Cardiac muscle cell (in vitro differentiated cells and primary cell): ENCODE measurements at places on chromosomes 3 and 15. TPM values are rescaled to one million over a fixed set of nuclear protein-coding genes. Genes with fewer than 3 reads are reported as not detected.
A peak's percentile ranks its signal among the peaks of the same experiment; 100 is the strongest.

Gene IQCF5
- polyA plus RNA-seq = 0.99 TPM in 1 of 2 replicates, not detected in the other

Gene GOLGA6L7
- 0.52 and 0.59 TPM in 2 replicates for polyA plus RNA-seq

Gene TMCO5A
- polyA plus RNA-seq = not detected in 2 replicates

Gene ITIH1
- 0.20 TPM in 1 of 2 replicates, not detected in the other for polyA plus RNA-seq

Gene RBPMS2
- 213 and 223 TPM in 2 replicates for polyA plus RNA-seq

Gene DLL4
- polyA plus RNA-seq = 0.42 TPM in 1 of 2 replicates, not detected in the other

Gene CCDC80
- 27.7 and 33.3 TPM in 2 replicates for polyA plus RNA-seq

Gene NMD3
- 30.6 and 49.1 TPM in 2 replicates for polyA plus RNA-seq

Gene TRIM71
- 3.3 and 6.8 TPM in 2 replicates for polyA plus RNA-seq

Gene WDR82
- polyA plus RNA-seq = 35.4 and 49.0 TPM in 2 replicates

Gene ADGRG7
- polyA plus RNA-seq = 38.6 and 49.4 TPM in 2 replicates

Gene SCAANT1
- 2.0 TPM in 1 of 2 replicates, not detected in the other for polyA plus RNA-seq

Gene WNT5A
- 18.4 and 22.3 TPM in 2 replicates for polyA plus RNA-seq

GRCh38 chr3:150610785-150611184, 7.7 kb downstream of the SELENOT start:
- DNase-seq = peak; percentile 41

DNA sequence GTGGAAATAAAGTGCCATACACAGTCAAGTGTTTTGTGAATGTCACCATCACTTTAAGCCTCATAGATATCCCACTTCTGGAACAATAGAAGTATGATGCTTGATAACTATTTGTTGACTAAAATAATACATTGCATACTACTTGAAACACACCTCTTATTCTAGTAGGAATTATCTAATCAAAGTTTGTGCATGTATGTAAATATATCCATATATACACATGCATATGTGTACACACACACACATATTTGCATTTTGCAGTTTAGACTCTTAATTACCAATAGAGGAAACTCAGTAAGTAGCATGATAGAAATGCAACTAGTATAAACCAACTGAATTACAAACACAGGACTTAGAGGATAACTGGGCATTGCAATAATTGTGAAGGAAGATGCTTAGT, 1084.1 kb downstream of the FHIT start:
- no peak for DNase-seq

DNA sequence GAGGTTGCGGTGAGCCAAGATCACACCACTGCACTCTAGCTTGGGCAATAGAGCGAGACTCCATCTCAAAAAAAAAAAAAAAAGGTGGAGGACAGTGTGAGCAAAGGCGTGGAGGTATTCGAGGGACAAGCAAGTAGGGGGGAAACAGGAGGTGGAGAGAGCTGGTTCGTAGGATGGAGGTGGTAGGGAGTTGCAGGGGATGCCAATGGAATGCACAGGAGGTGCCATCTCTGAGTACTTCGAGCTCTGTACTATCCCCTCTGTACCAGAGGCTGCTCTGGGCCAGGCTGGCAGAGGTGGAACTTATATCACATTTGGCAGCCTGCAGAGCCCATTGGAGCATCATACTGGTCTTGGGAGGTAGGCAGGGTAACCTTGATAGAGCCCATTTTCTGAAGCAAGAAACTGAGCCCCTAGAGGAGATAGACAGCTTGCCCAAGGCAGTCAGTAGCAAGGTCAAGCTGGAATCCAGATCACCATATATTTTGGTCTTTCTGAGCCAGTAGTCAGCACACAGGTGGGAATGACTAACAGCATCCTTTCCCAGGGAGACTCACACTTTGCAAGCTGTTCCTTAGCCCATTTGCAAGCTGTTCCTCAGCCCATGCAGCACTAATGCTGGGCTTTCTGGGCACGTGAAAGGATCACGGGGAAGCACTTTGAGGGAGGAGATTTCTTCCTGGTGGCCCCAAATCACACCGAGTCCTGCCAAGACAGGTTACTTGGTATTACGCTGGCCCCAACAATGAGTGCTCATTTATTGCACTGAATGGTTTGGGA, 9.2 kb upstream of the CCDC33 start:
- no peak for DNase-seq

- no peak for DNase-seq
These were observed 20.9 kb downstream of the FSTL1 start for GRCh38 chr3:120429921-120430361.

DNA sequence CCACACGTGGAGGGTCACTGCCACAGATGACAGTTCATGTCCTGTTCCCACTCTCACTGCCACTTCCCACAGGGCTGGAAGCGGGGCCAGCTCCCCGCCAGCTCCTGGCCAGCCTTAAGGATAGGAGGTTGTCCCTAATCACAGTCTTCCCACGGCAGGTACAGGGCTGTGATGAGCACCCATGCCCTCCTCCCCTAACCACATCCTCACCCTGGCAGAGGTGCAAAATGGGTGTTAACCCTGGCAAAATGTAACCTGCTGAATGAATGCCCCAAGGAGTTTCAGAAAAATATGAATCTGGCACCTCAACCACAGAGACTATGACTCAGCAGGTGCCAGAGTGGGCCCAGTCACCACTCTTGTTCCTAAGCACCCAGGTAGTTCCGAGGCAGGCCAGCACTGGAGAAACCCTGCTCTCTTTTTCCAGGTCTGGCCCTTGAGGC, 185.1 kb upstream of the TPM1 start:
- DNase-seq = no peak

- no peak for DNase-seq
These were observed 21.3 kb downstream of the SLC35G2 start for GRCh38 chr3:136840252-136840651.

DNA sequence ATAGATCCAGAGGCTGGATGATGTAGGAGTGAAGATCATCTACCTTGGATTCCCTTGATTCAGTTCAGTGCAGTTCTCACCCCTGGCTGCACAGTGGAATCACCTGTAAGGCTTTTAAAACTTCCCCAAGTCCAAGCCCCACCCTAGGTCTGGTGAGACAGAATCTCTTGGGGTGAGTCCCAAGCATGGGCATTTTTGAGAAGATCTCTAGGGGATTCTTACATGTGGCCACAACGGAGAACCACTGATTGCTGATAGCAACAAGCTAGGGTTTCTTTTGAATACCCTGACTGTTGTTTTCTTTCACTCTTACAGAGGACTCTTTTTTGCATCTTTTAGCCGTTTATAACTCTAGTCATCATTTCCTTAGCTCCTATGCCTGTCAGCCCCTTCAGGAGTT, 204.9 kb upstream of the RASGRP1 start:
- no peak for DNase-seq

DNA sequence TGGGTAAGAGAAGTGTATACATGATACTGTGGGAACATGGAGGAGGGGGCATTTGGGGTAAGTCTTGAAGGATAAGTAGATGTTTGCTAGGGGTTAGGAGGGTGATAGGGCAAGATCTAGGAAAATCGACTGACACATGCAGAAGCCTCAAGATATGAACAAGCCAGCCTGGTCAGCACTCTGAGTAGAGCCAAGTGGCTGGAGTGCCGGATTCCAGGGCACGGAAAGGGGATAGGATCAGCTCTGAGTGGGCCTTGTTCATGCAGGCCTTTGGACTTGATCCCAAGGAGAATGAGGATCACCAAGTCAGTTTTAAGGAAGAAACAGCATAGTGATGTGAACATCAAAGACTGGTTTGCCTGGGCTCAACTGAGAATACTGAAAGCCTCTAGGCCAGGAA, 24.3 kb upstream of the MANF start:
- no peak for DNase-seq

DNA sequence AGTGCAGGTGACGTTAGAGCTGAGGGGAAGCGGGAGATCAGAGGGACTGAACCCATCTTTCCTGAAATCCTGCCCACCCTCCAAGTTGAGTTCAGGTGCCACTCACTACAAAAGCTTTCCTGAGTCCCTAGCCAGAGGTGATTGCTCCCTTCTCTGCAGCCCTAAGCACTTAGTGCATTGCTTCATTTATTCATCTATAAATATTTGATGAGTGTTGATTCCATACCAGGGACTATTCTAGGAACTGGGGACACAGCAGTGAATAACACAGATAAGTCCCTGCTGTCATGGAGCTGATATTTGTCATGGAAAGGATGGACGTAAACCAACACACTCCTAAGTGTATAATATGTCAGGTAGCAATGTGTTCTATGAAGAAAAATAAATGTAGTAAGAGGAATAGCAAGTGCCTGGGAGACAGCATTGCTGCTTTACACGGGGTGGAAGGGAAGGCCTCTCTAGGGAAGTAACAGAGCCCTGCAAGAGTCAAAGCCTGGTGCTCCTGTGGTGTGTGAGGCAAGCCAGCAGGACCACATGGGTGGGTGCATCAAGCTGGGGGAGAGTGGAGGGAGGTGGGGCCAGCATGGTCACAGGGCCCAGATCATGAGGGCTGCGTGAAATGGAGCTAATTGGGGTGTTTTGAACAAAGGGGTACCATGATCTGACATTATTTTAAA, 18.6 kb downstream of the ALPK3 start:
- no peak for DNase-seq

DNA sequence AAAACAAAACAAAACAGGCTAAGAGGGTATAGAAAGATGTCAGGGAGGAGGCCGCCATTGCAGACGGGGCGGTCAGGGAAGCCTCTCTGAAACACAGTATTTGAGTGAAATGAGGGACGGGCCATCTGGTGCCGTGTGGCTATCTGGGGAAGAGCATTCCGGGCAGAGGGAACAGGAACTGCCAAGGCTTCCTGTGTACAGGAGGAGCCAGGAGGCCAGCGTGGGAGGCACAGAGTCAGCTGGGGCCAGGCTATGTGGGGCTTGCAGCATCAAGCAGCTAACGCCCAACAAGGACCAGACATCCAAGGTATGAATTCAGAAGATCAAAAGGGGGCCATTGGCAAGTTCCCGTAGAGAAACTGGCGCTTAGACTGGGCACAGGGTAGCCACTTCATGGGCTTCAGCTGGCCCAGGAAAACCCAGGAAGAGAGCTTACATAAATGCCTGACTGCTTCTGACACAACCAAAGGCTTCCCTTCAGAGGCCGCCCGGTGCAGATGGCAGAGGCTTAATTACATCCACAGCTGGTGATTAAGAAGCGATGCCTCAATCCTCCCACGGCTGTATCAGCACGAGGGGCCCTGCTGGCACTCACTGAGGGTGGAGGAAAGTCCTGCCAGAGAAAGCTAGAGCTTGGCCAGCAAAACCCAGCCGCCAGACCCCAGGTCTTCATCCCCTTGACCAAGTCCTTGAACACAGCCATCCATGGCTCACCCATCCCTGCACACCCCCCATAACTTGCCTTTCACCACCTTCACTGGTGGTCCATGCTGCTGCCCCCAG, 144.9 kb downstream of the MEGF11 start:
- peak; percentile 21 for DNase-seq

DNA sequence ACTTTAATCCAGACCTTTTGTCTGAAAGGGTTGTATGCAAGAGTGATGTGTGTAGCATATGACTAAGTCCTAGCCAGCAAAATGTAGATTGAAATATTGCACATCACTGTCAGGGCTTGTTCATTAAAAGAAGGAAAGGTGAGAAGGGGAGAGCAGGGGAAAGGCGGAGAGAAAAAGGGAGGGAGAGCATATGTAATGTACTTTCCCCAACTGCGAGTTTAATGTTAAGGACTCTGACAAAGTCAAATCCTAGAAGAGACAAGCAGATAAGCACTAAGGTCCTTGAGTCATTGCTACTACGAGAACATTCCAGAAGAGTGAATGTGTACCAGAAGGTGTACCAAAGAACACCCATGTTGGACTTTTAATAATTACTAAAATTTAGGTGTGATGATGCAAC, 1336.7 kb downstream of the NSUN3 start:
- no peak for DNase-seq

DNA sequence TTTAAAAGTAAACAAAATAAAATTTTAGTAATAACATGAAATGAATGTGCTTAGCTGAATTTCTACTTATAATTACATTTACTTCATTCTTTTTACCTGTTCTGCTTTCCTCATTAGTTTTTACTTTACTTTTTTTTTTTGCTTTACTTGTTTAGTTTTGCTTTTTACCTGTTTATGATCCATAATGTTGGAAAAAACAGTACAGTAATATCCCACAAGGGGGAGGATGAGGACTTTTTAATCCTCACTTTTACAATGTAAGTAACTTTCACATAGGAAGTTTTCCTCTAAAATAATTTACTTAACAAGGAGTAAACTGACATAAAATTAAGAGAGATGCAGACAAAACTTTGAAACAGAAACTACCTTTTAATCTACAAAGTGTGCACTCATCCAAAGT, 268.7 kb downstream of the TBC1D5 start:
- no peak for DNase-seq
